ENCODE measurements at places on chromosomes 6 and 20.

DNA sequence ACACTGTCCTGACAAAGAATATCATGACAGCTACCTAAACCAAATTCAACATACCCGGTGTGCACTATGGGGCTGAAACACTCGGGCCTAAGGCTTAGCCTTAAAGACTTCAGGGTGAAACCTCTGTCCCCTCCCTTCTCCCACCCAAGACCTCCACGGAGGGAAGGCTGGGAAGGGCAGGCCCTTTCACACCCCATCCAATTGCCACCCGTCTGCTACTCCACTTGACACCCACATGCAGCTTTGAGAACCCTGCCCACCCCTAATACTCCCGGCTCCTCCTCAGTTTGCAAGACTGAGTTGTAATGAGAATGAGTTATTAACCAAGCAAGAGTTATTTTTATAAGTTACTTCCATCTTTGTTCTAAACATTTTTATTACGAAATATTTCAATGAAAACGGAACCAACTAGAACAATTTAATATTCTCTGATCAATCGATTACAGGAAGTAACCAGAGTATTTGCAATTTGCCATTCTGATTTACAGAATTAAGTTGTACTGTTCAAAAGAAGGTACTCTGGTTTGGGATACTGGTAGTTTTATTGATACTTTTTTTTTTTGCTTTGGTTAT is 3.7 kb downstream of the TAF4 start:
- no peak for DNase-seq

DNA sequence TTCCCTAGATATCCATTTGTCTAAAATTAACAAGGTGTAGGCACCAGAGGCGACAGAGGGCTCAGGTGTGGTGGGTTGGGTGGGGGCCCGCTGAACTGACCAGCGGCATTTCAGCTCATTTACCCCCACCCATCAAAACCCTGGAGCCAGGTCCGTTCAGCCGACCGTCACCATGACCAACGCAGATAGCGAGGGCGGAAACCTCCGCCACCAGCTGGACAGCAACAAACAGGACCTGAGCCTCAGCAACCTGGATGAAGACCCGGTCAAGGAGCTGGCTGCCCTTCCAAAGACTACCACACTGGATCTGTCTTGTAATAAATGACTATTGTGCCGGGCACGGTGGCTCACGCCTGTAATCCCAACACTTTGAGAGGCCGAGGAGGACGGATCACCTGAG is 120.8 kb upstream of the LGSN start:
- no peak for DNase-seq

DNA sequence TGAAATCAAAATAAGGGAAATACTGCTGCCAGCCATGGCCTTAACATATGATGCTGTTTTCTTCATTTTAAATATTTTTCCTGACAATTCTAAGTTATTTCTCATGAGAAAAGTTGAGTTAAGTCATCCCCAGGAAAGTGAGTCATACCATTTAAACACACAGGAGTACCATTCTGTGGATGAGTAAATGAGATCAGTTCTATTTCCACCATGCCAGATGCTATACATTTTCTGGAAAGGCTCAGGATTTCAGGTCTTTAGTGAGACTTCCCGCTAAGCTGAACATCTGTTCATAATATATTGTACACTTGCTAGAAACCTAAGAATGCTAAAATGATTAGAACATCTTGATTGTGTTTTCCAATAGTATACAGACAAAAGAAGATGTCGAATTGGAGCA is 256.2 kb upstream of the MANEA start:
- DNase-seq = no peak

GRCh38 chr6:37589941-37590340 is 90.2 kb upstream of the CCDC167 start:
- no peak for DNase-seq

- DNase-seq = no peak
These were observed 128.0 kb downstream of the INSM1 start for GRCh38 chr20:20495729-20496503.
